Activated T-helper 2 cell treated with anti-CD3 and anti-CD28 coated beads, Interferon-gamma antibody, Interleukin-2, Interleukin-4, amounts not matched to agents 10 μg/mL and 5 μg/mL and 100 μg/mL, durations not matched to agents 14 hours and 24 hours and 36 hours (primary cell): ENCODE measurements at places on chromosomes 2 and 18.

- H3K4me3 ChIP-seq: no peak overlapping the region
- no peak for DNase-seq
- no peak overlapping the region for H3K27ac ChIP-seq
- no peaks in the 10 kb centered on the region for H3K27me3 ChIP-seq
- no peaks in the 10 kb centered on the region for H3K4me1 ChIP-seq
These were observed 52.9 kb upstream of the CAPN13 start for GRCh38 chr2:30860003-30860725.

DNA sequence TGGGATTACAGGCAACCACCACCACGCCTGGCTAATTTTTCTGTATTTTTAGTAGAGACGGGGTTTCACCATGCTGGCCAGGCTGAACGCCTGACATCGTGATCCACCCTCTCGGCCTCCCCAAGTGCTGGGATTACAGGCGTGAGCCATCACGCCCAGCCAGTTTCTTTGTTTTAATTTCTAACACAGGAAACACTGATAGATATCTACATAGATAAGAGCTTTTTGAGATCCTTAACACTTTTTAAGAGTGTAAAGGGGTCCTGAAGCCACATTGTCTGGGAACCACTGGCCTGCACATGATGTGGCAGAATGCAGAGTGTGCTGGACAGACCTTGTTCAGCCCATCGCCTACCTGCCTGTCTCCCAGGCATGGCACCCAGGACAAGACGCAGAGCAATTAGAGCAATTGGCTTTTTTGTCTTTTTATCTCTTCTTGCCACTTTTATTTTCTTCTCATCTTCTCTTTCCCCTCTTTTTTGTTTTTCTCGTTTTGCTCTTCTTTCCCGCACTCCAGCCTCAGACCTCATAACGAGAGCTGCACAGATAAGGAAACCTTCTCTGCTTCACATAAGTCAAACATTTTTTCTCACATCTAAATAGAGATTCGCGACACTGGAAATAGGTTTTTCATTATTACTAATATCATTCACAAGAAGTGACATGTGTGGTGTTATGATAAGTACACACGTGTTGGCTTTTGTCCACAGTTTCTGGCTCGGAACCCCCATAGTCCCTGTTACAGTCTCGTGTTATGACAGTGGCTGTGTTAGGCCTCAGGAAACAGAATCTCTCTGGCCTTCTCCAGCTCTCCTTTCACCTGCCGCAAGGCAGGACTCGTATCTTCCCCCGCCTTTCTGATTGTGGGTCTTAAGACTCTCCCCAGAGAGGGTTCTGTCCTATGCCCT, 25.2 kb upstream of the GPR55 start:
- H3K27me3 ChIP-seq: peaks cover 33% of the 10 kb centered on the region
- no peak overlapping the region for H3K4me3 ChIP-seq
- no peak for DNase-seq
- H3K27ac ChIP-seq: peak overlapping the region; percentile 4

- H3K27me3 ChIP-seq: no peaks in the 10 kb centered on the region
- H3K27ac ChIP-seq: no peak overlapping the region
- H3K36me3 ChIP-seq: no peaks in the 10 kb centered on the region
- no peak for DNase-seq
These were observed 22.2 kb downstream of the EFR3B start for GRCh38 chr2:25063876-25064660.

DNA sequence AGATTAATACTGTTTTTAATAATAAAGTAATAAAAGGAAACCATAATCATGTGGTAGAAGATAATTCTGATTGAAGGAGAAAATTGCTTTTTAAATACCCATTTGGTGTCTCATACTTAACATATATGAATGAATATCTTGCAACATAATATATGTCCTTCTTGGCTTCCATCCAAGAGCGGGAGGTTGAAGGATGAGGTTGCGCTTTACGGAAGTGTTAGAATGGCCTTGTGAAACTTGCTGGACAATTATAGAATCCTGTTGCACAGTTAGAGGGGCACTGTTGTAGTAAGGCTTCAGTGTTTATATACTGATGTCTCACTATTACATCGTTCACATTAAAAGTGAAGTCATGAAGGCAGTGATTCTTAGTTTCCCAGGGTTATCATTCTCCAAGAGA, 9.4 kb downstream of the INSIG2 start:
- H3K4me1 ChIP-seq: peaks cover 32% of the 10 kb centered on the region
- H3K27ac ChIP-seq: no peak overlapping the region
- H3K27me3 ChIP-seq: no peaks in the 10 kb centered on the region
- no peak overlapping the region for H3K4me3 ChIP-seq

- peak; percentile 38 for DNase-seq
- no peak overlapping the region for H3K4me3 ChIP-seq
- H3K27ac ChIP-seq: no peak overlapping the region
- no peaks in the 10 kb centered on the region for H3K27me3 ChIP-seq
These were observed 92.9 kb downstream of the MREG start for GRCh38 chr2:215920244-215921100.

DNA sequence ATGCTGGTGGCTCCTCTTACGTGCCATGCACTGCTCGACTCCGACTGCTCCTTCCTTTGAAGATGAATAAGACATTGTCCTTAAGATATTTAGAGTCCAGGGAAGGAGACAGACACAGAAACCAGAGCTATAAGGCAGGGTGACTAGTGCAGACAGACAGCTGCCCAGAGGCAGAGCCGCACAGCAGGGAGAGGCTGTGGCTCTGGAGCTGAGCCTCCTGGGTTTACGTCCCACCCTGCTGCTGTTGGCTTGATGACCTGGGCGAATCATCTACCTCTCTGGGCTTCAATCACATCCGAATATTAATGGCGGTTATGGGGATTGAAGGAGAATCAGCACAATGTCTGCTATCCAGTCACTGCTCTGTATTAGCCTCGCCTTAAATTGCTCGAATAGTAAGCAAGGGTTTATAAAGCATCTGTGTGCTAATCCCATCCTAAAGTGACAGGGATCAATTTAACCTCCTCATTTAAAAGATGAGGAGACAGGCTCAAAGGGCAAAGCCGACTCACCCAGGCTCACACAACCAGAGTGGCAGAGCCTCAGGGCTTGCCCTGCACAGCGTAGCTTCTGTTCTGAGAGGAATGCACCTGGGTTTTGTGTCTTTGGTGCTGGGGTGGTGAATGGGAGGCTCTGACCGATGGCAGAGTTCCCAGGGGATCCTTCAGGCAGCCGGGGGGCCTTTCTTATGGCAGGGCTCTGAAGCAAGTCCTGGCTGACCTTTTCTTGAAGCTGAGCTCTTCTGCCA, 284.1 kb downstream of the MYCN start:
- no peaks in the 10 kb centered on the region for H3K27me3 ChIP-seq
- no peak for DNase-seq
- no peak overlapping the region for H3K4me3 ChIP-seq
- no peaks in the 10 kb centered on the region for H3K4me1 ChIP-seq
- no peaks in the 10 kb centered on the region for H3K36me3 ChIP-seq

- no peak overlapping the region for H3K4me3 ChIP-seq
- H3K4me1 ChIP-seq: no peaks in the 10 kb centered on the region
- H3K36me3 ChIP-seq: no peaks in the 10 kb centered on the region
- no peak overlapping the region for H3K27ac ChIP-seq
These were observed 115.9 kb upstream of the TWIST2 start for GRCh38 chr2:238731961-238732360.

GRCh38 chr2:86807468-86808275, 17.0 kb upstream of the CD8A start:
- peaks cover 23% of the 10 kb centered on the region for H3K4me1 ChIP-seq
- peaks cover 56% of the 10 kb centered on the region for H3K27me3 ChIP-seq
- no peaks in the 10 kb centered on the region for H3K36me3 ChIP-seq
- peak overlapping the region; percentile 74 for H3K27ac ChIP-seq
- H3K4me3 ChIP-seq: peak overlapping the region; percentile 92
- DNase-seq: no peak

DNA sequence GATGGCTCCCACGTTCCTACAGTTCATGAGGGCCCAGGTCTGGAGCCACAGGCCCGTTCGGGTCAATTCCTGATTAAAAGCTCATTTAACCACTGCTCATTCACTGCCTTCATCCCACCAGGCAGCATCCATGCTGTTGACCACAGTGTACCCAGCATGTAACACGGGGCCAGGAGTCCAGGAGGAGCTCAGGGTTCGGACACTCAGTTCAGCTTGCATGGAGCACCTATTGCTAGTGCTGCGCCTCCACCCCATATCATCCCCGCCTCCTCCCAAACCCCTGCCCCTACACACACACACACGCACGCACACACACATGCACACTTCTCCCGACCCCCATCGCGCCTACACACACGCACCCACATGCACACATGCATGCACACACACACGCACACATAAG, 72.9 kb upstream of the SNTG2 start:
- no peak overlapping the region for H3K4me3 ChIP-seq
- H3K4me1 ChIP-seq: no peaks in the 10 kb centered on the region
- no peaks in the 10 kb centered on the region for H3K27me3 ChIP-seq
- H3K27ac ChIP-seq: no peak overlapping the region
- no peak for DNase-seq
- H3K36me3 ChIP-seq: no peaks in the 10 kb centered on the region

DNA sequence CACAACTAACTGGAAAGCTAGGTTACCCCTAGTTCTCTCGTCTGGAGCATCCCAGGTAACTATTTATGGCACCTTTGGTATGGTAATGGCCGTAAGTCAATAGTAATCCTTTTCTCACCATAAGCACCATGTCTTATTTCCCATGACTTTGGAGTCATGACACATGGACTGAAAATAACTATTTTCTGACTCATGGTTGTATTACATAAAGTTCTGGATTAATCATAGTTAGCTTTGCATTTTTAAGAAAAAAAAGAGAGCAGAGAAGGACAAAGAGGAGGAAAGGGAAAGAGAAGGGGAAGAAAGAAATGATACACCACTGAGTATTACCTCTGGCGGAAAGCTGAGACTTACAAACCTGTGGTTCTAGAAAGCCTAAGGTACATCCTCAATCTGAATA, 99.3 kb downstream of the BIN1 start:
- no peaks in the 10 kb centered on the region for H3K4me1 ChIP-seq
- no peak for DNase-seq
- no peak overlapping the region for H3K27ac ChIP-seq
- H3K27me3 ChIP-seq: peaks cover 29% of the 10 kb centered on the region
- H3K36me3 ChIP-seq: no peaks in the 10 kb centered on the region
- no peak overlapping the region for H3K4me3 ChIP-seq

DNA sequence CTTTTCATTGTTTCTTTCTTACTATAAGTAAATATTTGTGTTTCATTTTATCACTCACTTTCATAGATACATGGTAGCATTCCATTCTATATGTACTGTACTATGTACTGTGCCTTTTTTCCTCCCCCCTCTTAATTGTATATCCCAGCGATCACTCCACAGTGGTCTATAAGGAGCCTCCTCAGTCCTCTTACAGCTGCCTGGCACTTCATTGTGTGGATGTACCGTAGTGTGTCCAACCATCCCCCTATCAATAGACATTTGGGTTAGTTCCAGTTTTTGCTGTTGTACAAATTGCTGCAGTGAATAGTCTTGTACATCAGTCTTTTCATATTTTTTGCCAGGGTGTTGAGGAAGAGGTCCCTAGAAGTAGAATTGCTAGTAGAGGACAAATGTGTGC, 21.4 kb upstream of the DRC1 start:
- H3K4me3 ChIP-seq: no peak overlapping the region
- H3K4me1 ChIP-seq: peaks cover 20% of the 10 kb centered on the region
- DNase-seq: no peak
- no peaks in the 10 kb centered on the region for H3K27me3 ChIP-seq
- no peak overlapping the region for H3K27ac ChIP-seq

DNA sequence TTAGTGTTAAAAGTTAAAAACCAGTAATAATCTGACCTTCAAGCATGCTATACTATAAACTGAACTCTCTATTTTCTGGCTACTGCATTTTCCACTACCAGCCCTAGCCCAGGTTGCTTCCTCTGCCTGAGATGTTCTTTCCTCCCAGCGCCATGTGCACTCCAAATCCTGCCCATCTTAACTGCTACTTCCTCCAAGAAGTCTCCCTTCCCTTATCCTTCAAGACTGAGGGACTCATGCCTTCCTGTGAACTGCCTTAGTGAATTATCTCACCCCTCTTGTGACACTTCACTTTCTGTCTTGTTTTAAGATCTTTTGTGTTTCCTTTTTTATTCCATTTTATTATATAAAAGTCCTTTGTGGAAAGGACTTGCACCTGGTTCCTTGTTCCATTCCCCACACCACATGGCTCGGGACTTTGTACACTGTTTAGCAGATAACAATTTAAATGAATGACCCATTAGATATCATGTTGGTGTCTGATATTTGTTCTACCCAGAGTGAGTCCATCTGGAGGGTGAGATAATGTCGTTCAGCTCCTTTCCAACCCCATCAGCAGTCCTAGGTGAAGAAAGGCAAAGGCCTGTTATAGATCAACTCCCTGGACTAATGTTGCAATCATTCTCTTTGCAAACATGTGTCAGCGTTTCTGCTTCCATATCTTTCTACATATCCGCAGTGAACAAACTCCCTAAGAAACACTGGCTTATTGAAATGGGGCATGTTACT, 20.9 kb upstream of the AGFG1 start:
- DNase-seq: no peak
- H3K27ac ChIP-seq: no peak overlapping the region
- H3K4me3 ChIP-seq: no peak overlapping the region
- H3K36me3 ChIP-seq: no peaks in the 10 kb centered on the region
- no peaks in the 10 kb centered on the region for H3K27me3 ChIP-seq

DNA sequence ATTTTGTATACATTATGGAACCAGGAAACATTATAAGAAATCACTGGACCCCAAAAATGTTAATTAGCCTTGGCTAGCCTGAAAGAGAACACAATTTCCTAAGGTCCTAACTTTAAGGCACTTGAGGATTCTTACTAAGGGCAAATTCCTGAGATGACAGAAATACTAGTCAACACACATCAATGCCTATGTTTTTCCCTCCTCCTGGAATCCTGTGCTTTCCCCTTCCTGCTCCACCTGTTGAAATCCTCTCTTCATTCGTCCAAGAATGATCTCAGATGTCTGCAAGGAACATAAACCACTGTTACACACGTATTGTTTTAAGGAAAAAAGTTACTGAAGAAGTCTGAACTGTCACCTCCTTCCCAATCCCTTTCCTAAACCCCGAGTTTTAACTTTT, 21.2 kb upstream of the DARS1 start:
- no peaks in the 10 kb centered on the region for H3K27me3 ChIP-seq
- peaks cover 32% of the 10 kb centered on the region for H3K4me1 ChIP-seq
- H3K4me3 ChIP-seq: no peak overlapping the region
- peaks cover 52% of the 10 kb centered on the region for H3K36me3 ChIP-seq

GRCh38 chr2:149271575-149271974, 58.8 kb upstream of the LYPD6 start:
- H3K36me3 ChIP-seq: no peaks in the 10 kb centered on the region
- no peak overlapping the region for H3K27ac ChIP-seq
- H3K27me3 ChIP-seq: no peaks in the 10 kb centered on the region
- no peak for DNase-seq
- no peak overlapping the region for H3K4me3 ChIP-seq
- peaks cover 3% of the 10 kb centered on the region for H3K4me1 ChIP-seq

DNA sequence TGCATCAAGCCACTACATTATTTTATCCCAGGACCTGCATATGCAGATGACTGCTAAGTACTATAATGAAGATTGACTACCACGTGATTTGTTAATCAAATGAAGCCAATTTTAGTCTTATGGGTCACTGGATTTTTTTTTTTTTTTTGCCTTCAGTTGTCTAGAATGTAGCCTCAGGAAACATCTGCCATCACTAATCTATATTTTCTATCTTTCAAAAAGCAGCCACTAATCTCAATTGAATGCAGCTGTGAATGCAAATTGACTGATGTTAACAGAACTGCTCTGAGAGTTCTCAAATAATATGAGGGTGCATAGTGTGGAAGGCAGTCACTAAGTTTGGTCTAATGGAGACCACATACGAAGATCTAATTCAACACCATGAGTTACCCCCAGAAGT, 106.3 kb downstream of the ABCA12 start:
- no peaks in the 10 kb centered on the region for H3K36me3 ChIP-seq
- H3K4me3 ChIP-seq: no peak overlapping the region
- no peak overlapping the region for H3K27ac ChIP-seq
